GM12891 (cell line): ENCODE measurements at places on chromosomes 16 and 17.

- no peak for DNase-seq
Observed at GRCh38 chr16:51461255-51461654, 310.2 kb upstream of the SALL1 start.

DNA sequence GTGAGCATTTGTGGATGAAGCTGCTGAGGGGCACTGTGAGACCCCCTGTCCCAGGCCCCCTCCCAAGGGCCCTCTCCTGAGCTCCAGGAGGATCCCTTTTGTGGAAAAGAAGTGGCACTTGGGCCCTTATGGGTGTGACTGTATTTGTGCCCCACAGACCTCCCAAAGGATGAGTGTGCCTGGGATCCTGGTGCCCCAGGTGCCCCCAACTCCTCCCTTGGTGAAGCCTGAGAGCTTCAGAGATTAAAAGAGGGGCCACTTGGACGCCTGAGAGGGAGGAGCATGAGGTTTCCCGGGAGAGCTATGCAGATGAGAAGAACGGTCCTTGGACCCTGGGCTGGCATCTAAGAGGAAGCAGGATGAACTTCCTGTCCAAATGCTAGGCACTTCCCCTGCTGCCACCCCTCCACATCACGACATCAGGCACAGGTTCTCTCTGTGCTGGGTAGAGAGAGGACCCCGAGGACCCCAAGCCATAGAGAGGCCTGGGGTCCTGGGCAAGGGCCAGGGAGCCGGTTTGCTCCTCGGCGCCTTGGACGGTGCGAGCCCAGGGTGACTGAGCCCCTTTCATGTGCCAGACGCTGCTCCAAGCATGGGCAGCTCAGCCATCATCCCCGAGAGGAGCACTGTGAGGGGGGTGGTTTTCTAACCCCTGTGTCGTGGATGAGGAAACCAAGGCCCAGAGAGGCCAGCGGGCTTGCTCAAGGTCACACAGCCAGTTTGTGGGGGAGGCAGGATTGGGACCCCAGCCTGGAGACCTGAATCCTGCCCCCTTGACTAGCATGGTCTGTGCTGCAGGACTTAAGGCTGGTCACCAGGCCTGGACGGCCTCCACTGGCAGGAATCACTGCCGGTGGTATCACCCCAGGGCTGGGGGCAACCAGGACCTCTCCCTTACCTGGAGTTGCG, 5.6 kb upstream of the ADAM11 start:
- DNase-seq = no peak

GRCh38 chr16:86668136-86668910, 90.0 kb downstream of the FOXL1 start:
- no peak for DNase-seq

GRCh38 chr16:66389256-66390176, 23.0 kb downstream of the CDH5 start:
- DNase-seq = no peak

DNA sequence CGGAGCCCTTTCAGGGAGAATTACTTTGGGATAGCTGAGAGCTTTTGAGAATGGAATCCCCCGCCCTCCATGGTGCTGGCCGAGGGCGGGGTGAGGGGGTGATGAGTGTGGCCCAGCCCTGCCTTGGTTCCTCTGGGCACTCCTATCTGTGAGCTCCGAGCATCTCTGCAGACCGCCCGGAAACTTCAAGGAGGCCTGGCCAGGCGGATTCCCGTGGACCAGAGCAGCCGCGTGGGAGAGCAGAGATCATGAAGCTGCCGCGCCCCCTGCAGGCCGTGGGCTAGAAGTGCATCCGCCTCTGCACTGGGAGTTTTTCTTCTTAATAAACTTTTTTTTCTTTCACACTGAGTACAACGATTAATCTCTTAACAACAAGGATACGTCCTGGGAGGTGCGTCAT, 392.9 kb upstream of the EEF2KMT start:
- DNase-seq = peak; percentile 22

GRCh38 chr17:11578998-11579397, 19.3 kb upstream of the DNAH9 start:
- DNase-seq = no peak

DNA sequence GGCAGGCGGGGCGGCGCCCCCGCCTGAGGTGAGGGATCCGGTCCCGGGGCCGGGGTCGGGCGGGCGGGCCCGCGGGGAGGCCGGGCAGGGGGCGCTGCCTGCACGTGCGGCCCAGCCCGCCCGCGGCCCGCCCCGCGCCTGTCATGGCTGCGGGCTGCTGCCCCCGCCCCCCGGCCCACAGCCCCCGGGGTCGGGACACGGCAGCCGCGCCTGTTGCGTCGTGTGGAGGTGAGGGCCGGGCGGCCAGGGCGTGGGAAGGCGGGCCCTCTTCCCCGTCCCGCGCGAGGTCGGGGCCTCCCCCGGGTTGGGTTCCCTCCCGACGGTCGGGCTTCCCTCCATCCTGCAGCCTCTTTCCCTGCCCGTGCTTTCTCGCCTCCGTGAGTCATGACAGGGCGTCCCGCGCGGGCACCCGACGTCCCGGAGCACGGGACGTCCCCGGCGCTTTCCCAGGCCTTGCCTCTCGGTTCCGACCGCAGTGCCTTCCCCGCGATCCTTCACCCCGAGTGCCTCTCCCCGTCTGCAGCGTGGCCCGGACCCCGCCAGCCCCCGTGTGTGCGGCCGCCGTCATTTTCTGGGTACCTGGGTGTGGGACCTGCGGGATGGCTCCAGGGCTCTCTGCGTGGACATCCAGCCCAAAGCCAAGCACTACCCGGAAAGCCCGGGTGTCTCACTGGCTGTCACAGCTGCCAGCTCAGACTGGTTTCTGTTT, 76.7 kb downstream of the CHD9 start:
- peak; percentile 60 for DNase-seq

DNA sequence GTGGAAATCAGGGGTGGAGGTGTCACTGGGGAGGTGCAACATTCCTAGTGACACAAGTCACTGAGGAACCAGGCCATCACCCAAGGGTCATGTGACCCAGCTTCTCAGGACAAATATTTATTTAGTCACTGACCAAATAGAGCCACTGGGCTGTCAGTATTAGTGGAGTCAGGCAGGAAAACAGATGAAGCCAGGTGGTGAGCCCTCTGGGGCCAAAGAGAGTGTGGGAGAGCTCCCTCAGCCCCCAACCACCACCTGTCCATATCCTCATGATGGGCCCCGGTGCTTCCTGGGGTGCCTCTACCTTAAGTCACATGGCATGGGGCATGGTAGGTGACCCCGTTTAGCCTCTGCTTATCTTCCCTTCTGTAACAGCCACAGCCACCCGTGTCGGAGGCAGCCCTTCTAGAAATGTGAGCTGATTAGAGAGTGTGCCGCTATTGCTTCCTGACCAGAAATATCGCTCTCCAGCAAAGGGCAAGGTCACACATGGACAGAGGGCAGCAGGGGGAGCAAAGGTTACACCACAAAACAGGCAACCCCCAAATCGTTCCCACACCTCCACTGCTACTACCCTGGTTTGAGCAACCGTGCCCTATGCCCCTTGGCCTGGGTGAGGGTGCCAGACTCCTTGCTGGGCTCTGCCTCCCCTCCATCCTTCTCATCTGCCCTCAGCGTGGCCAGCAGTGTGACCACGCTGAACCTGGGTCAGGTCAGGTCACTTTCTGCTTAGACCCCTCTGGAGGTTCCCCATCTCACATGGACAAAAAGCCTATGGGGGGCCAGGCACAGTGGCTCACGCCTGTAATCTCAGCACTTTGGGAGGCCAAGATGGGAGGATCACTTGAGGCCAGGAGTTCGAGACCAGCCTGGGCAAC, 8.6 kb upstream of the AKTIP start:
- no peak for DNase-seq

GRCh38 chr16:57179215-57179828, 6.5 kb downstream of the PSME3IP1 start:
- DNase-seq = no peak

DNA sequence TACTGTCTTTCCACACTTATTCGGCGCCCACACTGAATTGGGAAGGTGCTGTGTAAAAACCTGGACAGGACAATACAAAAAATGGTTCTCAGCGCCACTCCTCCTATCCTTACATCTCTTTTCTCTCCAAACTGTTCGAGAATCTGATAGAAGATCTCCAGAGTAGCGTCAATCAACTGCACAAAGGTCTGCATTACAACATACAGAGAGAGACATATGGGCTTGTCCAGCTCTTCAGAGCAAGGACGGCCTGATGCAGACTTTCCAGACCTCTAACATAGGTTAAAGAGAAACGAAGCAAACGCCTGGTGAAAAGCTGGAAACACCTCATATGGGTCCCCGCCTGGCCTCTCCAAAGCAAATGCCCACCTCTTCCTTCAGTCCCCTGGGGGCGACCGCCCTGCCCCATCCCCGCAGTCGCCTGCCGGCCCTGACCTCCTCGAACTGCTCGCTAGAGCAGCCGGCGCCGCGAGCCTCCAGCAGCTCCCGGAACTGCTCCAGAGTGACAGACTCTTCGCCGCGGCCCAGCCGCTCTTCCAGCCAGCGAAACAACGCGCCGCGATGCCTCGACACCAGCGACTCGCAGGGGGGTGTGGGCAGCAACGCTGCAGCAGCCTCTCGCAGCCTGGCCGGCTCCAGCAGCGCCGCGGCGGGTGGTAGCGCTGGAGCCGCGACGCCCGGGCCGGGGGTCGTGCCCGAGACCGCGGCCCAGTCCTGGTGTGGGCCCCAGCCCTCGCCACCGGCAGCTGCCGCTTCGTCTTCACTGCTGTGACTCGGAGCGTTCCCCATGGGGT, 526 bp downstream of the ZZEF1 start:
- peak; percentile 41 for DNase-seq

- DNase-seq = no peak
Observed at GRCh38 chr16:88973007-88973410, 4.0 kb downstream of the CBFA2T3 start.

- no peak for DNase-seq
Observed at GRCh38 chr16:87742781-87743490, 22.9 kb downstream of the KLHDC4 start.

GRCh38 chr16:48446534-48446920, 61.3 kb upstream of the SIAH1 start:
- no peak for DNase-seq

DNA sequence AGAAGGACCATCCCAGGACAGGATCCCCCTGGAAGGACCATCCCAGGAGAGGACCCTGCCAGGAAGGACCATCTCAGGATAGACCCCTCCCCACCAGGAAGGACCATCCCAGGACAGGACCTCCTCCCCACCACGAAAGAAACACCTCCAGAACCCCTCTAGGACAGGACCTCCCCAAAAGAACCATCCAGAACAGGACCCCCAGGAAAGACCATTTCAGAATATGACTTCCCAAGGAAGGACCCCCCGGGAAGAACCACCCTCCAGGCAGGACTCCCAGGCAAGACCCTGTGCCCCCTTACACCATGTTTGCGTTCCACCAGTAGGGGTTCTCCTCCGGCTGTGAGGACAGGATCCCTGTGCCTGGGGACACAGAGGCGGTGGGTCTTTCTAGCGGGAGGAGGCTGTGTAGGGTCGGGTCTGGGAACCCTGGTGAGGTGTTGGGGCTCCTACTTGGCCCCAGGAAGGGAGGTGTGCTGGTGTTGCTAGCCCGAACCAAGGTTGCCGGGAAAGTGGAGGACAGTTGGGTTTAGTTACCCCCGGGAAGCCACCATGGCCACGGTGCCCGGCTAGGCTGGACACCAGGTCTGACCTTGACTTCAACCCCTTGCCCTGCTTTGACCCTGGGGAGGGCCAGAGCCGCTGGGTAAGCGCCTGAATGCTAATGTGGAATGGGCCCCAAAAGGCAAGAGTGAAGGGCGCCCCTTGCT, 2.2 kb downstream of the NOTUM start:
- no peak for DNase-seq

DNA sequence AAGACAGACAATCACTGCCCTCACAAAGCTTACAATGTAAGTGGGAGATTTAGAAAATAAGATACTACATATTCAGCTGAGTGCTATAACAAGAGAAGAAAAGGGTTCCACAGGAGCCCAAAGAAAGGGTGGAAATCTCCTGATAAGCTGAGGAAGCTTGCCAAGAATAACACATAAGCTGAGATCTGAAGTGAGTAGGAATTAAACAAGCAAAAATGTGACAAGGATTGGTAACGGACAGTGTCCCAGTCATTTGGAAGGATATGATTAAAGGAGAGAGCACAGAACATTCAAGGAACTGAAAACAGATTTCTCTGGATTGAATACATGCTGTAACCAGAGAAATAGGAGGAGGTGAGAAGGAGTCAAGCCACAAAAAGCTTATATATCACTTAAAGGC, 13.0 kb downstream of the CDYL2 start:
- DNase-seq = no peak
